Adrenal gland (tissue), 19 donors: ENCODE measurements at places on chromosomes 2 and 18.
A peak's percentile ranks its signal among the peaks of the same experiment; 100 is the strongest.

GRCh38 chr18:75161256-75162028 lies 47.5 kb downstream of the PTGR3 start:
- peaks cover 5% of the 10 kb centered on the region for H3K4me1 ChIP-seq
- H3K27me3 ChIP-seq: no peaks in the 10 kb centered on the region
- no peak overlapping the region for H3K27ac ChIP-seq
- peak; percentile 47 for DNase-seq

DNA sequence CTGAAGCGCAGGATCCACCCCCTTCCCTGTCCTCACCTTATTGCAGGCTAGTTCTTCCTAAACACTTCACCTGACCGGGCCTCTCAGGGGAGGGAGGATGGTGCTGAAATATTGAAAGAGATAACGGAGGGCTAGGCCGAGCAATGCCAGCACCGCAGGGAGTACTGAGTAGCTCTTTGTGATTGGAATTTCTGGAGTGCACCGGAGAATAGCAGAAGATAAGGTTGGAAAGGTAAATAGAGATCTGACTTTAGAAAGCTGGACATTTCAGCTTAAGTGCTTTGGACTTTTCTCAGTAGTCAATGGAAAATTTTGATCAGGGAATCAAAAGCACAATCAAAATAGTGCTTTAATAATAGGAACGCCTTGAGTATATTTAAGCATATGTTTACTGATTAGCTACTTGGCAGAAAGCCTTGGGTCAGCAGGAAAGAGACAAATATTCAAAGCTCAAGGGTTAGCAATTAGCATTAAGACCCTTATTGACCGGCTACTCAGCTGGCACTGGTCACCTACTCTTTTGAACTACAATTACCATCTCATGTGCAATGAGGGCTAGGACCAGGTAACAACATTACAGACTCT lies 142.9 kb upstream of the NDUFV2 start:
- H3K4me3 ChIP-seq: no peak overlapping the region
- DNase-seq: no peak
- no peaks in the 10 kb centered on the region for H3K36me3 ChIP-seq

DNA sequence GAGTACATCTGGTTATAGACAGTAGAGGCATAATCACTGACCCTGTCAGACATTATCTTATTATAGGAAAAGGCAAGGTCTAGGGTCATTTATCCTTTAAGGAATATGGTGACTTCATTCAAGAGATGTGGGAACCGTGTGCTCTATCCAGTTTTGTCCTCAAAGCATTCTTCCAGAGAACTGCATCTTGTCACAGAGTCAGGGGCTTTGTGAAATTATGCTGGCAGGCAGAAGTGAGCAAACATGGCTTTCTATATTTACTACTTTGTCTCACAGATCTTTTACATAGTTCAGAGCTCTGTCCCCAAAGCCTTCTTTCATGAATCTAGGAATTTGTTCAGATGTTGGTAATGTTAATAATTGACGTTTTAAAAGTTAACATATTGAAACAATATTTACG lies 177.4 kb downstream of the ASXL3 start:
- H3K27me3 ChIP-seq: no peaks in the 10 kb centered on the region
- H3K4me1 ChIP-seq: no peaks in the 10 kb centered on the region
- no peaks in the 10 kb centered on the region for H3K36me3 ChIP-seq
- H3K4me3 ChIP-seq: no peak overlapping the region

GRCh38 chr2:64797881-64798575 lies 144.3 kb upstream of the SERTAD2 start:
- H3K4me1 ChIP-seq: no peaks in the 10 kb centered on the region
- H3K27ac ChIP-seq: no peak overlapping the region
- no peak overlapping the region for H3K4me3 ChIP-seq
- no peak for DNase-seq

DNA sequence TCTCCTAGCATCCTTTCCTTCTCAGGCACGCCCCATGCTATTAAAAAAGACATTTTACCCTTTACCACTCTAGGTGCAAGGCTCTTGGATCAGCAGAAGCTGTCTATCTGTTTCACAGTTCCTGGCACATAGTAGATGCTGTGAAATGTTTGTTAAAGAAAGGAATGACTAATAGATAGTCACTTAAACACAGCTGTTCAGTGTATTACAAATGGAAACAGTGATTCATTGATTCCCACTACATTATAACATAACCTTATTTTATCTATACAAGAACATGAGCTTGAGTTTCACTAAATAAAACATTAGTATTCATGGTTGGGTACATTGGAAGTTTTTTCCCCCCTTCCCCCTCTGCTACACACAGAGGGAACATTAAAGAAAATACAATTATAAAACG lies 142.1 kb downstream of the ASXL3 start:
- H3K4me1 ChIP-seq: no peaks in the 10 kb centered on the region
- H3K36me3 ChIP-seq: no peaks in the 10 kb centered on the region
- no peak overlapping the region for H3K4me3 ChIP-seq
- no peaks in the 10 kb centered on the region for H3K27me3 ChIP-seq
- no peak for DNase-seq
- H3K27ac ChIP-seq: no peak overlapping the region

DNA sequence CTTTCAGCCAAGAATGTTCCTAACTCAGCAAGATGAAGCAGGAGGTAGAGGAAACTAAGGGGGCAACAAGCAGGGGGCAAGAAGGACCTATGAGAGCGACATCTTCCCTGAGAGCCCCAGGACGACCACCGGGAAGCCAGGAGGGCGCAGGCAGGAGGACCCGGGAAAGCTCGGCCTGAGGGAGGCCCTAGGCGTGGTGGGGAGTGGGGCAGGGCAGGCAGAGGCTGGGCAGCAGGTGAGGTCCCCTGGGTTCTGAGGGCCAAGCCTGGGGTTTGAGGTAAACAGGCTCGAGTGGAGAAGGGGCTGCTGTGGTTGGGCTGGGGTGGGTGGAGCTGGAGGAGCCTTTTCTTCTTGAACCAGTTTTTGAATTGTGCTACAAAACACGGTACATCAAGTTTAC lies 1.3 kb upstream of the ALPI start:
- no peaks in the 10 kb centered on the region for H3K4me1 ChIP-seq
- H3K27me3 ChIP-seq: peaks cover 17% of the 10 kb centered on the region
- H3K4me3 ChIP-seq: no peak overlapping the region
- H3K27ac ChIP-seq: no peak overlapping the region
- DNase-seq: no peak
- no peaks in the 10 kb centered on the region for H3K36me3 ChIP-seq

GRCh38 chr18:36066686-36067054 lies 689 bp downstream of the RPRD1A start:
- DNase-seq: no peak
- peak overlapping the region; percentile 83 for H3K4me3 ChIP-seq
- peak overlapping the region; percentile 85 for H3K27ac ChIP-seq
- peaks cover 31% of the 10 kb centered on the region for H3K4me1 ChIP-seq
- H3K36me3 ChIP-seq: no peaks in the 10 kb centered on the region
